ENCODE measurements at places on chromosomes 6 and 20.

- DNase-seq: no peak
Measured at GRCh38 chr6:153960741-153961140, 78.3 kb upstream of the OPRM1 start.

DNA sequence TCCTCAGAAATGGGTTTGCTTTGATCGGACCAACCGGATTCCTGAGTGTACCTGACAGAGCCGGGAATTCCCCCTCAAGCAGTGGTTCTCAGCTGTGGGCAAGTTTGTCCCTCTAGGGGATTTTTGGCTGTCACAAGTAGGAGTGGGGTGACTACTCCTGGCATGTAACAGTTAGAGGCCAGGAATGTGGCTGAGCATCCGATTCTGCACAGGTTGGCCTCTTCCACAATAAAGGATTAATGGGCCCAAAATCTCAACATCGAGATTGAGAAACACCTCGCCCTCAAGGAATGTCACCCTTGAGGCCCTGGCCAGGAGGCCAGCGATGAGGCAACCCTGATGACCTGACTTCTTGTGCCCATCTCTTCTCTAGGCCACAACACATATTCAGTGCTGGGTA, 7.9 kb downstream of the AGPAT4 start:
- no peak for DNase-seq

- DNase-seq: no peak
Measured at GRCh38 chr6:14622909-14623505, 505.4 kb downstream of the CD83 start.

- no peak for DNase-seq
Measured at GRCh38 chr6:169890049-169890448, 138.6 kb downstream of the ERMARD start.

GRCh38 chr6:99606656-99607415, at the start of gene PRDM13:
TSS of gene PRDM13 (plus strand) at chr6:99606833. CDS start at chr6:99607035, 202 bp downstream.
- no peak for DNase-seq

- no peak for DNase-seq
Measured at GRCh38 chr6:20409427-20409971, 7.8 kb downstream of the E2F3 start.

Measured in stimulated activated CD4-positive, alpha-beta T cell treated with anti-CD3 and anti-CD28 coated beads, Interleukin-1b, Interleukin-23, amount 100 ng/mL, for 1 hour (primary cell).